Prostate gland (tissue), 2 donors: ENCODE measurements at places on chromosomes 1 and 21. TPM values are rescaled to one million over a fixed set of nuclear protein-coding genes. Genes with fewer than 3 reads are reported as not detected.

DNA sequence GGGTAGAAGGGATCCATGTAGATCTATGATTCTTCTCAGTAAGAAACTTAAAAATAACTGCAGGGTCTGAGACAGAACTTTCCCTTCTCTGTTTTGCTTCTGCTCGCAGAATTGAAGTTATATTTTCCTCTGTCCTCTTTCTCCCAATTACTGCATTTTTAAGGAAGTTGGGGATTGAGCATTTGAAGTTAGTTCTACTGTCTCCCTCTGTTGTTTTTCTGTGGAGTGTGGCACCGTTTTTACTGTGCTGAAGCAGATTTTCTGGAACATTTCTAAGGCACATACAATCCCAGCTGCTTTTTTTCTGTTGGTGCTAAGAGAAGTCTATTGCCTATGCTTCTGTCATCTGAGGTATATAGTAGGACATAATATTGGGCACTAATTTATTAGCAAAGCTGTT is 43.3 kb downstream of the RASAL2 start:
- H3K36me3 ChIP-seq: no peaks in the 10 kb centered on the region
- H3K4me3 ChIP-seq: no peak overlapping the region
- DNase-seq: no peak
- no peaks in the 10 kb centered on the region for H3K27me3 ChIP-seq
- H3K4me1 ChIP-seq: no peaks in the 10 kb centered on the region

GRCh38 chr1:88557014-88557413 is 127.1 kb upstream of the PKN2 start:
- H3K27me3 ChIP-seq: no peaks in the 10 kb centered on the region
- no peak overlapping the region for H3K4me3 ChIP-seq
- no peaks in the 10 kb centered on the region for H3K4me1 ChIP-seq

GRCh38 chr1:186066411-186066810 is 308.6 kb downstream of the TPR start:
- no peak overlapping the region for H3K4me3 ChIP-seq
- H3K27me3 ChIP-seq: no peaks in the 10 kb centered on the region
- no peak for DNase-seq
- H3K36me3 ChIP-seq: no peaks in the 10 kb centered on the region
- no peaks in the 10 kb centered on the region for H3K4me1 ChIP-seq
- no peak overlapping the region for H3K27ac ChIP-seq

- no peak overlapping the region for H3K27ac ChIP-seq
- H3K36me3 ChIP-seq: no peaks in the 10 kb centered on the region
- no peaks in the 10 kb centered on the region for H3K27me3 ChIP-seq
- no peaks in the 10 kb centered on the region for H3K4me1 ChIP-seq
These were observed 6.9 kb downstream of the CTTNBP2NL start for GRCh38 chr1:112402682-112403643.

DNA sequence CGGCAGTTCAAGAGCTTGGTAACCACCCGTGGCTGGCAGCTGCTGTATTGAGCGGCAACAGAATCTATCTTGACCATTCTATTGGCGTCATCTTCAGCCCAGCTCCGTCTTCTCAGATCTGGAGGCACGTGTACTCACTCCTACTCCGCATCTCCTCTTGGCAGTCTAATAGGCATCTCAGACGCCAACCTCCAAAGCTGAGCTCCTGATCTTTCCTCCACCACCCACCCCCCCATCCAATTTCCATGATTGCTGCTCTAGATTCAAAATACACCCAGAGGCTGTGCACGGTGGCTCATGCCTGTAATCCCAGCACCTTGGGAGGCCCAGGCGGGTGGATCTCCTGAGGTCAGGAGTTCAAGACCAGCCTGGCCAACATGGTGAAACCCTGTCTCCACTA is 84.6 kb upstream of the CASZ1 start:
- H3K4me3 ChIP-seq: no peak overlapping the region
- H3K27ac ChIP-seq: no peak overlapping the region
- H3K27me3 ChIP-seq: no peaks in the 10 kb centered on the region
- H3K4me1 ChIP-seq: no peaks in the 10 kb centered on the region

GRCh38 chr1:155272466-155273342 is 600 bp downstream of the CLK2 start:
- no peak for DNase-seq
- H3K4me1 ChIP-seq: no peaks in the 10 kb centered on the region
- peaks cover 13% of the 10 kb centered on the region for H3K36me3 ChIP-seq
- H3K4me3 ChIP-seq: peak overlapping the region; percentile 93
- no peaks in the 10 kb centered on the region for H3K27me3 ChIP-seq

DNA sequence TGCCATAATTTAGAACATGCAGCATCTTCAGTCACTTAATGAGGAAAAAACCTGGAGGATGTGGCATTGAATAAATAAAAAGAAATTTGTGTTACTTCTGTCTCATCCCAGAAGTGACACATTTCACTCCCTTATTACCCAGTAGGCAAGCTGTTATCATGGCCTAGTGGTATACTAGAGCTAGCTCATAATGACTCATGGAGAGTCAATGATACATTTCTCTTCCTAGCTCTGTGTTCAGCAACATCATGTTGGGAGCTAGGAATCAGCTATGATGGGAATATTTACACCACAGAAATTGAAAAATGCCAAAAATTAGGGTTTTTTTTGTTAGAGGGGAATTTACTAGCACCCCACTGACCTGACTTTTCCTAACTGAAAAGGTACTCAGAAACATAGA is 182.7 kb downstream of the HMCN1 start:
- H3K36me3 ChIP-seq: no peaks in the 10 kb centered on the region
- no peaks in the 10 kb centered on the region for H3K27me3 ChIP-seq
- DNase-seq: no peak
- H3K4me3 ChIP-seq: no peak overlapping the region

DNA sequence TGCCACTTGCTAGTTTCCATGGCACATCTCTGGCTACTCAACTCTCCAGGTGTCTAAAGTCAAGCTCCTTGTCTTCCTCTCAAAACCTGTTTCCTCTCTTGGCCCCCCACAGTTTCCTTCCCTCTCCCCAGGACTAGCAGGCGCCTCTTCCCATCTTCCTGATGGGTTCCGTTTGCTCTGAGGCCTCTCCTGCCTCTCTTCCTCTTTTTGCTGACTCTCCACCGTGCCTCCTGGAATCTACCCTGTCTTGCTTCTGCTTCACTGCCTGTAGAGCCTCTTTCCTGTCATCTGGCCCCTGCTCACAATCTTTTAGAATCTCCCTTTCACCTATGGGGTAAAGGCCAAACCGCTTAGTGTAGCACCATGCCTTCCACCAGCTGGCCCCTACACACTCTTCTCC is 21.8 kb upstream of the LHX4 start:
- H3K4me1 ChIP-seq: no peaks in the 10 kb centered on the region
- no peaks in the 10 kb centered on the region for H3K36me3 ChIP-seq
- no peaks in the 10 kb centered on the region for H3K27me3 ChIP-seq
- no peak overlapping the region for H3K27ac ChIP-seq
- no peak overlapping the region for H3K4me3 ChIP-seq

DNA sequence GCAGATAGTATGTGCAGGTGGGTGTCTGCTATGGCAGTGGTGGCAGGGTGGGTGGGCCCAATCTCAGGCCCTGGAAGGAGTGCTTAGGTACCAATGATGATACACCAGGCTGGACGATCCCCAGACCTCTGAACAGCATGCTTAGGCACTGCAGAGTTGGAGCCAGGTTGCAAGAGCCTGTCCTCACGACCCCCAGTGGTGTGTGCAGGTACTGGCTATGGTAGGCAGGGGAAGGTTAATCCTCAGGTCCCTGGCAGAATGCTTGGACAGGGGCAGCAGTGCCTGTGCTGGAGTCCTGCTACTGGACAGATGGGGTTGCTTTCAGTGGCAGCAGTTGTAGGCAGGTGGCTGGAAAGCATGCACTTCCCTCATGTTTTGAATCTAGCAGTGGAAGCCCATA is 100.5 kb upstream of the NEK7 start:
- DNase-seq: no peak
- H3K4me3 ChIP-seq: no peak overlapping the region
- no peak overlapping the region for H3K27ac ChIP-seq
- H3K27me3 ChIP-seq: no peaks in the 10 kb centered on the region
- H3K4me1 ChIP-seq: no peaks in the 10 kb centered on the region

GRCh38 chr1:89911191-89911991 is 83.5 kb upstream of the ZNF326 start:
- no peak for DNase-seq
- no peak overlapping the region for H3K27ac ChIP-seq
- no peak overlapping the region for H3K4me3 ChIP-seq

DNA sequence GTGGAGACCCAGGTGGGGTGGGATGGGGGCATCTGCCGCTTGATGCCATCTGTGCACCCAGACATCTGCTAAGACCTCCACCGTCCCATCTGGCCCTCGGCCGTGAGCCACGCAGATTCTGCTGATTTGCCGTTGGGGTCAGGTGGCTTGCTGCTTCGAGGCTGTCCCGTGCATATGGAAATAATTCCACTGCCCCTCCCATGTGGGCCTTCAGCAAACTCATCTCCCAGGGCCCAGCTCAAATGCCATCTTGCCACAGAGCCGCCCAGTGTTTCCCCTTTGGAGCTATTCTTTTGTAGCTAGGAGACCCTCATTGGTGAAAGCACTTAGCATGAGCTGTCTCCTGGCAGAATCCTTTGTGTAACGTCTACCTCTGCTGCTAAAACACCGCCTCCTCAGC is 99.8 kb downstream of the KAZN start:
- H3K27ac ChIP-seq: no peak overlapping the region
- no peak overlapping the region for H3K4me3 ChIP-seq
- H3K27me3 ChIP-seq: peaks cover 3% of the 10 kb centered on the region
- no peaks in the 10 kb centered on the region for H3K36me3 ChIP-seq
- no peak for DNase-seq

GRCh38 chr1:178275049-178275448 is 181.1 kb downstream of the RASAL2 start:
- H3K36me3 ChIP-seq: no peaks in the 10 kb centered on the region
- H3K27ac ChIP-seq: no peak overlapping the region
- no peak overlapping the region for H3K4me3 ChIP-seq
- no peaks in the 10 kb centered on the region for H3K4me1 ChIP-seq

NFIA gene
- total RNA-seq: 61.4 TPM

PLA2G2D gene
- not detected for total RNA-seq

TCHH gene
- not detected for total RNA-seq

LAMB3 gene
- 92.8 TPM for total RNA-seq
